ENCODE measurements at places on chromosomes 6 and 20.
A peak's percentile ranks its signal among the peaks of the same experiment; 100 is the strongest.

DNA sequence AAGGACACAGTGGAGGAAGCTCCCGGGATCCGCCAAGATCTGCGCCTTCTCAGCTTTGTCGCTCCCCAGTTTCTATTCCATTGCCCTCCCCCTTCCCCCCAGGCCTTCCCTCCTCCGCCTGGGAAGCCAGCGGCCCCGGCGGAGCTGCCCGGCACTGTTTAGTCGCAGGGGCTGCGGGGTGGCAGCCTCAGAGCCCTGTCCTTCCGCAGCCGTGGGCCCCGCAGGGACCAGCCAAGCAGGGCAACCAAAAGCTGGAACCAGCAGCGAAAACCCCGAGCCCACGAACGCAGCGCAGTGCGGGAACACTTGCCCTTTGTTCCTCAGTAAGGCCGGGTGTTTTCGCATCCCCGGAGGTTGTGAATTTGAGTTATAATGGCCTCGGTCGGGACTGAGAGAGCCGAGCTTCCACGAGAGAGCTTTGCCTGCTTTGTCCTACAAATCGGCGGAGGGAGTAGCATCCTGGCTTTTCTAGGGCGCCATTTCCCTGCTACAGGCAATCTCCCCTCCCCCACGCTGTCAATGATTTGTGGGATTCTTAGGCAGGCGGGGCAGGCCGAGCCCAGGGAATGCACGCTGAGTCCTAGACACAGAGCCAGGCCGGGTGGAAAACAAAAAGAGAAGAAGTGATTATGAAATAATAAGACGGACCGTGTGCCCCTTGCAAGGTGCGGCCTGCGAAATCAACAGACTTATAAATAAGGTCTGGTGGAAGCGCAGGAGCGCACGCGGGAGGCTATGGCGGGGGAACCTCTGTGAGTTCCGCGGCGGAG, 4.0 kb upstream of the TUBB2B start:
- DNase-seq, result peak; percentile 51

GRCh38 chr20:3071610-3072529, at the start of gene OXT:
Gene OXT (plus strand): TSS chr20:3071620. CDS start chr20:3071656, 36 bp downstream.
- no peak for DNase-seq

DNA sequence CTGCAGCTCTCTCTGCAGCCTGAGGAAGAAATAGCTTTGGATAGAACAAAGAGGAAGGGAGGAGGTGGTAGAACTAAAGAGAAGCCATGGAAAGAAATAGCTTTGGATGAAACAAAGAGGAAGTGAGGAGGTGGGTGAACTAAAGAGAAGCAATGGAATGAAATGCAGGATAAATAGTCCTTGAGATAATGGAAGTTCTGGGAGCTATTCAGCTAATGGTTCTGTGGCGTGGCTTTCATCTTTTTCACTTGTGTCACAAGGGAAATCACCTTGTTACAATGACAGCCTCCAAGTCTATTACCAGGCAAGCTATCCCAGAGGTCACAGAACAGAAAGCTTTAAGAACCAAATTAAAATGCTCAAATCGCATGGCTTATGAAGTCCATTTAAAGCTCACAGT, 141.3 kb upstream of the ARG1 start:
- DNase-seq, result no peak

GRCh38 chr6:129936329-129937165, 75.4 kb upstream of the TMEM244 start:
- DNase-seq, result no peak

GRCh38 chr20:17568972-17569521, 828 bp upstream of the DSTN start:
- peak; percentile 91 for DNase-seq

DNA sequence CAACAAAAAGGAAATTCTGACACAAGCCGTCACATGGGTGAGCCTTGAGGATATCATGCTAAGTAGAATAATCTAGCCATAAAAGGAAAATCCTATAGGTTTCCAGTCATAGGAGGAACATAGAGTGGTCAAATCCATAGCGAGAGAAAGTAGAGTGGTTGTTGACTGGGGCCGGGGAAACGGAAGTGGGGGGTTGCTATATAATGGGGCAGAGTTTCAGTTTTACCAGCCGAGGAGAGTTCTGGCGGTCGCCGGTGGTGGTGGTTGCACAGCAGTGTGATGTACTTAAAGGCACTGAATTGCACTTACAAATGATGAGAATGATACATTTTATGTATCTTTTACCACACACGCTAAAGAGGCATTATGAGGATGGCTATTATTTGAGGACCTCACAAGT, 4.9 kb downstream of the GPR31 start:
- no peak for DNase-seq

DNA sequence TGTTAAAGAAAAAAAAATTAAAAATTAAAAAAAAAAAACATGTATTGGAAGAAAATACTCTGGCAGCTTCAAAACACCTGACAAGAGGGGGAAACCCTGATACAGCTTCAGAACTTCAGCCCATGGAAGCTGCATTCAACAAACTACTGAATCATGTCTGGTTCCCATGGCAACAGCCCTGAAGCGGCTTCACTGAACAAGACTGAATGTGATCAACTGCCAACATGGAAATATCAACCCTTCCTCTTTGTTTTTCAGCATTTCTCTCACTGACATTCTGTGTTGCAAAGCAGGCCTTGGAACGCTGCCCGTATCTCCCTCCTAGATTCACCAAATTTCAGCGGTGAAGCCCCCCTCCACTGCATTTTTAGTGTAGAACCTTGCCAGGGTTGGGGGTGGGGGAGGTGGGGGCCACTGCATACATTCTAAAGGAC, 91.3 kb upstream of the SHLD1 start:
- DNase-seq, result peak; percentile 42

DNA sequence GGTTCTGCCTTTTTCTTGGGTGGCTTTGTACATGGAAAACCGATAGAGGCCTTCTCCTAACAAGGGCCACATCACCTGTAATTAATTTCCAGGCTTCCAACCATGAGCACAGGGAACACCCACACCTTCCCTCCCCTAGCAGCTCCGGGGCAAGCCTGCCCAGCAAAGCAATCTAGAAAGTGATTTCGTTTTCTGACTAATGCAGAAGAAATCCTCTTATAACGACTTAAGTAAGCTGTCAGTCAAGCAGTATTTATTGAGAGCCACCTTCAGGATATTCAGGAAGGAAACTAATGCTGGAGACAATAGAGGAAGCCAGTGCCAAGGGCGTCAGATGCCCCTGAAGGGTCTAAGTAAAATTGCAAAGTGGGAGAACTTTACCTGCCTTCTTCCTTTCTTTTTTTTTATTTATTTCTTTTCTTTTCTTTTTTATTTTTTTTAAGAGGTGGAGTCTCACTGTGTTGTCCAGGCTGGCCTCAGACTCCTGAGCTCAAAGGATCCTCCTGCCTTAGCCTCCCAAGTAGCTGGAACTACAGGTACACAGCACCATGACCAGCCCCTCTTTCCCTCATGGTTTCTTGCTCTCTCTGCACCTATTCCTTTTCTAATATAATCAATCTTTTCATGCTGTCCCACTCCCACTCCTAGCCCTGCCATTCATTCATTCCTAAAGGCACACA, 67.5 kb upstream of the MBOAT1 start:
- no peak for DNase-seq

- no peak for DNase-seq
These were observed 63.7 kb downstream of the PHACTR2 start for GRCh38 chr6:143741480-143741879.

DNA sequence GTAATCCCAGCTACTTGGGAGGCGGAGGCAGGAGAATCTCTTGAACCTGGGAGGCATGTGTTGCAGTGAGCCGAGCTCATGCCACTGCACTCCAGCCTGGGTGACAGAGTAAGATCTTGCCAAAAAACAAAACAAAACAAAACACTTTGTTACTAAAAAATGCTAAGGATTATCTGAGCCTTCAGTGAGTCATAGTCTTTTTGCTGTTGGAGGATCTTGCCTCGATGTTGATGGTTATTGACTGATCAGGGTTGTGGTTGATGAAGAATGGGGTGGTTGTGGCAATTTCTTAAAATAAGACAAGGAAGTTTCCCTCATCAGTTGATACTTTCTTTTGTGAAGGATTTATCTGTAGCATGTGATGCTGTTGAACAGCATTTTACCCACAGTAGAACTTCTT, 196.8 kb upstream of the HDDC2 start:
- DNase-seq, result no peak

GRCh38 chr6:154683756-154684523, 49.3 kb upstream of the SCAF8 start:
- peak; percentile 50 for DNase-seq

GRCh38 chr6:70180183-70180900, 122.5 kb downstream of the COL9A1 start:
- no peak for DNase-seq

DNA sequence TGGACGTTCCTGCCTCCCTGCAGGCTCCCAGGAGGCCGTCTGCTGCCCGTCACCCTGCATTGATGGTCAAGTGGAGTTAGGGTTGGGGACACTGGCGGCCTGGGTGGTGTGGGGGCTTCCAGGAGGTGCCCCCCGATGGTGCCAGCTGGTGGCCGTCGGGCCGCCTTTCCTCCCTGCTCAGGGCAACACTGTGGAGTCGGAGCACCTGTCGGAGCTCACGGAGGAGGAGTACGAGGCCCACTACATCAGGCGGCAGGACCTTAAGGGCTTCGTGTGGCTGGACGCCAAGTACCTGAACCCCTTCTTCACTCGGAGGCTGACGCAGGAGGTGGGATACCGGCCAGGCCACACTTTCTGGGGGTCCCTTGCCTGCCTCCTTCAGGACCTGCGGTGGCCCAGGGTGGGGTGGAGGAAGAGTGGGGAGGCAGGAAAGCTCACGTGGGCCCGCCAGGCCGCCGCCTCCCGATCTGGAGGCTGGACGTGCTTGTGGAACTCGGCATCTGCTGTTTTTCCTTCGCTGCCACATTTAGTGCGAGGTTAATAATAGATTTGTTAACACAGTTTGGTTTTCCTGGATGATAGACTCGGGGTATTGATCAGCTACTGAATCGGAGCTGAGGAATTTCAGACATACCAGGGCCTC, 28.6 kb downstream of the SPATA2 start:
- DNase-seq, result no peak

- DNase-seq, result no peak
These were observed 84.6 kb upstream of the BTN3A2 start for GRCh38 chr6:26280407-26280806.

GRCh38 chr6:79985128-79985527, 19.3 kb upstream of the TTK start:
- no peak for DNase-seq

- no peak for DNase-seq
These were observed 108.7 kb upstream of the MAP3K4 start for GRCh38 chr6:160882791-160883279.

GRCh38 chr6:32109114-32109764, at the start of gene TNXB:
Gene TNXB (minus strand): TSS chr6:32109338. CDS start chr6:32098198, 11,140 bp downstream.
- DNase-seq, result no peak

DNA sequence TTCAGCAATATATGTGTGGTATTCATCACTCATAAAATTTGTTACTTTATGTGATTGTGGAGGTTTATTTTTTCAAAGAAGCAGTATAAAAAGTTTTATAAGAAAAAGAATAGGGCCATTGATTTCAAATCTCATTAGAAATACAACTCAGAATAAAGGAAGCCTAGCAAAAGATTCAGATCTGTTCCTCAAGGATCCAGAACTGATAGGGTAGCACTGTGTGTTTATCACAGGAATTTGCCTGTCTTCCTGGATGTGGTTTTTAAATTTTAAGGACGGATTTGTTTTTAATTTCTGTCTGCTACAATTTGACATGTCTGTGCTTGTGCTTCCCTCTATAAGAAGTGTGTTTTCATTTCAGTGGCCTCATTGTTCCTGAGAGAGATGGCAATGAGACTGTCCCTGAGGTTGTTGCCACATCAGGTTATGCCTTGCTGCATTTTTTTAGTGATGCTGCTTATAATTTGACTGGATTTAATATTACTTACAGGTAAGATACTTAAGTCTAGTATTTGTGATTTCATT, 74.6 kb downstream of the ATRN start:
- DNase-seq, result no peak

- DNase-seq, result no peak
These were observed 22.2 kb downstream of the PPP1R3G start for GRCh38 chr6:5107341-5107740.

GRCh38 chr6:127051571-127052260, 66.8 kb upstream of the RSPO3 start:
- no peak for DNase-seq

DNA sequence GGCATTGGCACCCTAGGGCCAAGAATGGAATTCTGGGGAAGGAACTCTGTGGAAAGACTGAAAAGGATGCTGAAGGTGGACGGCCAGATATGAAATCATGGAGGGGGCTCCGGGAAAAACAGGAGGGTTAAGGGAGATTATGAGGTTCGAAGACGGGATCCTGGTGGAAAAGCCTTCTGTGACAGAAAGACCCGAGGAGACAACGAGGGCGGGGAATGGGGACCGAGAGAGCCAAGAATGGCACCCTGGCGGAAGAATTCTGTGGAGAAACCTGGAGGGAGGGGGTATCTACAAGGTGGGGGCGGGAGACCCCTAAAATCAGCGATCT, 426 bp downstream of the TRMT6 start:
- peak; percentile 18 for DNase-seq

DNA sequence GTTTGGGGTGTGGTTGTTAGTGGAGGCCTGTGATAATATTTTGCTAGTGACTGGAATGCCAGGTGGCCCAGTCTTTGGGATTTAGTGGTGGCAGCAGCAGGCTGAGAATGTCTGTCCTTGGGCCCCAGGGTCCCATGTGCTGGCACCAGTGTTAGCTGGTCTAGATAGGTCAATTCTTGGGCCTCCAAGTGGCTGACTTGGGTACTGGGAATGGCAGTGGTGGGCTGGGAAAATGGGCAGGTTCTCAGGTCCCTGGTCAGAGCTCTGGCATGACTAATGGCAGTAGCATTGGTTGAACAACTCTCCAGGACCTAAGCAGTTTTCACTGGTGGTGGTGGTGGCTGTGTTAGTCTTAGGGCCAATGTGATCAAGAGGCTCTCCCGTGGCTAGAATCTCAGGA, 50.3 kb downstream of the OLIG3 start:
- no peak for DNase-seq

- DNase-seq, result no peak
These were observed 1143.8 kb upstream of the MAP3K7 start for GRCh38 chr6:91730710-91731109.

DNA sequence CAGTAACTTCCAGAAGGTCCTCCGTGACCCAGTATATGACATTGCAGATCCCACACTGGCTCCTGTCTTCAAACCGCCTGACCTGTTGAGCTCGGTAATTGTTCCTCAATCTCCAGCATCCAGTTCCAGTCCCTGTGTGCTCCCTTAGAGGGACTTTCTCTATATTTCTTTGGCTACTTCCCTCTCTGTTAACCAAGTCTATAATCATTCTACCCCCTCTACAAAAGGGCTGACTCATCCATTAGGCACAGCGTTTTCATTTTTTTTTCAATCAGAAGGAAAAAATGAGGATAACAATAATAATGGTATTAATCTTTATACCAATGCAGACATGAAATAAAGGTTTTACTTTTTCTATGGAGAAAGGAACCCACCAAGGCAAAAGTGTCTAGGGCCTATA, 69.3 kb downstream of the FAM229B start:
- DNase-seq, result no peak

DNA sequence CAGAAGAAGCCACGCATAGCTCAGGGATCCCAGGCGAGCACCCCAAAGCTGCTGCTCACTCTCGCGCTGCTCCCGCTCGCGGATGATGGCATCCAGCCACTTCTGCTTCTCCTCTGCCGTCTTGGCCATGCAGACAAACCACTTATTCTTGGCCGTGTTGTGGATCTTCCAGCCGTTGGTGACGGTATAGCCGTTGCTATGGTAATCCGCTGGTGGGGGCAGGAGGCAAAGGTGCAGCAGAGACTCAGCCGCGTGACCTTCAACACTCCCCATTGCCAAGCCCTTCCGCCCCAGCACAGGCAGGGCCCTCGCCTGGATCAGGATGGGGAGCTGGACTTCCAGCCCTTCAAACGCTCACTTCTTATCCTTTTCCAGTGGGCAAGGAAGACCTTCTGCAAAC, 136.9 kb downstream of the PREX1 start:
- DNase-seq, result no peak

Measured in hepatic stellate cell (primary cell).